ENCODE measurements at places on chromosomes 12 and 14. TPM values are rescaled to one million over a fixed set of nuclear protein-coding genes. Genes with fewer than 3 reads are reported as not detected.
A peak's percentile ranks its signal among the peaks of the same experiment; 100 is the strongest.

GRCh38 chr14:89586258-89587135, 169.5 kb upstream of the FOXN3 start:
- DNase-seq, result no peak

SIRT4 gene
- total RNA-seq, result not detected

DNA sequence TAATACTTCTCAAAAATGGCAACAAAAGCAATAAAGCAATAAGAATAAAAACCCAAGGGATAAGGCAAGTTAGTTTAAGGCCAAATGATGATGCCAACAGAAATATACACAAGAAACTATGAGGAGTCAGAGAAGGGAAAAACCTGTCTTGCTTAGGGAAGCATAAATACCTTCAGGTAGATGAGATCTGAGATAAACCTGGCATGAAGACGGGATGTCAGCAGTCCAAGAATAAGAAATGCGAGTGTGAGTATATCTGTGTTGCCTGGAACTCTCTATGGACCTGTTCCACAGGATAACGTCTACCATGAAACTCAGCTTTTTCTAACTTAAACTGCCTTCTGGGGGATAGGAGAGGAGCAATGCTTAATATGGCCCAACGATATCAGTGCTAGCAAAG, 30.6 kb downstream of the KCNH5 start:
- no peak for DNase-seq

DNA sequence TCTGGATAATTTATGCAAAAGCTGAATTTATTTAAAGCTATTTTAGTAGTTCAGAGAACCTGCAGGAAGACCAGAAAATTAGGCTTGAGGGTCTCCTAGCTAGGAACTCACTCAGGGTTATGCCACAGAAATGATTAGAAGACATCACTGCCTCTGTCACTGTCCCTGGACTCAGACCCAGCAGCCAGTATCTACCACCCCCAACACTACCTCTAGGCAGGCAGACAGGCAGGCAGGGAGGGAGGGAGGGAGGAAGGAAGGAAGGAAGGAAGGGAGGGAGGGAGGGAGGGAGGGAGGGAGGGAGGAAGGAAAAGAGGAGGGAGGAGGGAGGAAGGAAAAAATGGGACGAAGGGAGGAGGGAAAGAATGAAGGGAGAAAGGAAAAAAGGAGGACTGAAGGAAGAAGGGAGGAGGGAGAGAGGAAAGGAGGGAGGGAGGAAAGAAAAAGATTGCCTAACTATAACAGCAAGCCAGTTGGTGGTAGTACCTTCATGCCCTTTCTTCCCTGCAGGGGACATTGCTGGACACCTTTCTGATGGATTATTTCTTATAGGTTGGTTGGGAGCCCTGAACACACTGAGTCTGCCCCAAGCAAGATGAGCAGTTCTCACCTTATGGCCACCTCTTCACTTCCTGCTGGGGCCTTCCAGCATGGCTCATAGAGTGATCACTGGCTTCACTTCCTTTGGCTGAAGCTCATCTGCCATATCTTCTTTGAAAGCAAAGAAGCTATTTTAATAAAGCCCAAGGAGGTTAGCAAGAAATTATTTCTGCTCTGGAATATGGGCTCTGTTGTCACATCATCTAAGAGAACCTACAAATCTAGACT, 49.7 kb downstream of the KICS2 start:
- peak; percentile 36 for DNase-seq

DNA sequence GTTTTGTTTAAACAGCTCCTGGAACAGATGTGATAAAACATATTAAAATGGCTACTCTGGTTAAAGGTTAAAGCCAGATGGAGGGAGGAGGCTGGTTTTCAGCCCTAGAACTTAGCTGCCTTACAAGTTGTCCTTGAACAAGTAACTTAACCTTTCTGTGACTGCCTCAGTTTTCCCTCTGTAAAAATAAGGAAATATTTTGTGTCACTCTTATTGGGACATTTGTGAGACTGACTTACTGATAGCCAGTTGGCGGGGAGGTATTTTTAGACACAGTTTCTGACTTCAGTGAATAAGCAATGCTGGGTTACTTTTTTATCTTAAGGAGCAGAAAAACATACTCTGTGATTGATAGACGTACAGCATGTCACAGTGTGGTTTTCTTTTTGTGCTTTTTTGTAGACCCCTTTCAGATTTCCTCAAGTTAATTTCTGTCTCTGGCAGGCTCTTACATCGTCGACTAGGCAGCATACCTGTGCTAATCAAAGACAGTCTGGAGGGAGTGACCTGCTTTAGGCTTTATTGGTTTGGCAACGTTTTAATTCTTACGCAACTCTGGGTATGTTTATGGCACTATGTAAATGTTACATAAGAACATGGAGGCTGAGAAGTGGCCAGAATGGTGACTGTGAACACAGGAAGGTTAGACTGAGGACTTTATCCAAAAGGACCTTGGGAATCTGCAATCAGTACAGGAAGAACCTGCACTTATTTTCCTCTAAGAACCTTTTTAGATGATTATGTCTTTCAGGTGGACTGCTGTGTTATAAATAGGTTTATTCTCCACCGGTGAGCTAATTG, 3.3 kb downstream of the ACVR1B start:
- DNase-seq, result peak; percentile 42

EML1 gene
- 17.9 TPM for total RNA-seq

- no peak for DNase-seq
Measured at GRCh38 chr14:92613008-92613658, 99.6 kb downstream of the RIN3 start.

DNA sequence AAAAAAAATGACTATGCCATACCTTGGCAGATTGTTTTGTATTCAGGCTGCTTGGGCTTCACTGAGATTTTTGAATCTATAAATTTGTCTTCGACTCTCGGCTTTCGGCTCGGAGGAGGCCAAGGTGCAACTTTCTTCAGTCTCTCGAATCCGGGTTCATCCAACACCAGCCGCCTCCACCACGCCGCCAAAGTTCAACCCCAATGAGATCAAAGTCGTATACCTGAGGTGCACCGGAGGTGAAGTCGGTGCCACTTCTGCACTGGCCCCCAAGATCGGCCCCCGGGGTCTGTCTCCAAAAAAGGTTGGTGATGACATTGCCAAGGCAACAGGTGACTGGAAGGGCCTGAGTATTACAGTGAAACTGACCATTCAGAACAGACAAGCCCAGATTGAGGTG, 12.4 kb upstream of the SPPL3 start:
- no peak for DNase-seq

- DNase-seq, result no peak
Measured at GRCh38 chr14:97709552-97709951, 912.4 kb downstream of the VRK1 start.

- DNase-seq, result peak; percentile 44
Measured at GRCh38 chr12:80937391-80938238, at the start of gene LIN7A. Gene LIN7A, minus strand, starts transcription at chr12:80937934. Its CDS starts 212 bp downstream, at chr12:80937722.

GRCh38 chr12:99170461-99170860, 477.1 kb upstream of the GARIN6 start:
- DNase-seq, result no peak

GRCh38 chr12:79949098-79949497, 14.2 kb upstream of the PPP1R12A start:
- DNase-seq, result no peak

Data from GM23248 (cell line).